Fibroblast of the conjunctiva (primary cell): ENCODE measurements at places on chromosomes 13 and 19.

DNA sequence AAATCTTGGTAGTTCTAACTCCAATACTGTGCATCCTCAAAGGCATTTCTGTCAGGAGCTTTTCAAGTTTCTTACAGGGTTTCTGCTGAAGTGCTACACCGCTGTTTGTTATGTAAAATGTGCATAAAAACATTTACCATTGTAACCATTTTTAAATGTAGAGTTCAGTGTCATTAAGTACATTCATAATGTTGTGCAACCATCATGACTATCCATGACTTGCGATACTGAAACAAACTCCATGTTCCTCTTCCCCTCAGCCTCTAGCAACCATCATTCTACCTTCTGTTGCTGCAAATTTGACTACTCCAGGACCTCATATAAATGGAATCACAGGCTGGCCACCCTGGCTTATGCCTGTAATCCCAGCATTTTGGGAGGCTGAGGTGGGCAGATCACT lies 14.4 kb upstream of the SLC25A42 start:
- no peak for DNase-seq

- peak; percentile 90 for DNase-seq
Observed at GRCh38 chr19:7919610-7920518, at the start of gene SNAPC2. Gene SNAPC2 (plus strand): TSS chr19:7920338. CDS start chr19:7920367, 29 bp downstream.

DNA sequence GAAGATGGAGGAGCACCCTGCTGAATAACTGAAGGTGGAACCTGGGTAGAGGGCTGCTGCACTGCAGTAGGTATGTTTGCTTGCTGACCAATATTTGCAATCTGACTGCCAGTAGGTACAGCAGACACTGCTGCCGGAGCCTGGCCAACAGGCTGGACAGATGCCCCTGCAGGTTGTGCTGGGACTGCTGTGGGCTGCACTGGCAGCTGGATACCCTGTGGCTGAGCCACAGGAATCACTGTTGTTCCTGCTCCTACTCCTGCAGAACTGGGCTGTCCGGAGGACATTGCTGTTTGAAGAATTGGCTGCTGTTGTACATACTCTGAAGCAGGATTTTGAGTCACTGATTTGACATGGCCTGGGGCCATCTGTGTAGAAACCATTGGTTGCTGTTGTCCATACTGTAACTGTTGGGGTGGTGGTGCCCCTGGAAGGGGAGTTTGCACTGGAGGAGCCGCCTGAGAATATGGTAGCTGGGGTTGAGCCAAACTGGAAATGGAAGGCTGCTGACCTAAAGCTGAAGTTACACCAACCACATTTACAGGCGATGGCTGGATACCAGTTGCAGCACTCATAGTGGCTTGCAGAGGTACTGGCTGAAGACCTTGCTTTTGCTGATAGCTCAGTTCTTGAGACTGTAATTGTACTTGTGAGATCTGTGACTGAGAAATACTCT lies 2.2 kb downstream of the TSC22D1 start:
- peak; percentile 52 for DNase-seq

DNA sequence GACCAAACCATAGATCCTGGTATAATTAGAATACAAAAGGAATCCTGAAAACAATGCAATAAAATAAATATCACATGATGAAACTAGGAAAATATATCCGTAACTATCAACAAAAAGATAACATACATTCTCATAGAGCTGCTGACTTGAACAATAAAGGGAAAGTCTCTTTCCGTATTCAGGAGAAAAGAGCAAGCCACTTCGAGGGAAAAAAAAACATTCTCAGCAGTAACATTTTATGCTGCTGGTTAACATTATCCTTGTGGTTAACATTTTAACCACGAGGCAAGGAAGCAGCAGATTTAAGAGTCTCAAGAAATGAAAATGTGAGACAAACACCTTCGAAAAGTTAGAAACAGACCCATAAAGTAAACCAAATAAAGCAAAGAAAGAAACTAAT lies 25.8 kb downstream of the NALCN start:
- DNase-seq, result no peak

DNA sequence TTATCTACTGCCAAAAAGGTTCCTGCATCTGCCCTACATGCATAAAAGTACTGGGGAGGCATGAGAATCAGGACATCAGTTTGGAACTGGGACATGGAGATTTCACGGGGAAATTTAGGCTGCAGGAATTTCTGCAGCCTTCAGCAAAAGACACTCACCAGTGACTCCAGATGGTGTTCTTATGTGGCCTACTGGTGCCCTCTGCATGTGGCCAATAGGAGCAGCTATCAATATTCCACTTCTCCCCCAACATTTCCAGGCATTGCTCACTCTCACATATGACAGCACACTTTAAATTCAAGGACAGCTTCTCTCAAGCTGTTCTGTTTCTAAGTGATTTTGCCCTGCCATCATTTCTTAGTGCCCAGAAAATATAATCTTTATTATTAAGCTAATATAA lies 570.5 kb upstream of the ARGLU1 start:
- DNase-seq, result no peak

DNA sequence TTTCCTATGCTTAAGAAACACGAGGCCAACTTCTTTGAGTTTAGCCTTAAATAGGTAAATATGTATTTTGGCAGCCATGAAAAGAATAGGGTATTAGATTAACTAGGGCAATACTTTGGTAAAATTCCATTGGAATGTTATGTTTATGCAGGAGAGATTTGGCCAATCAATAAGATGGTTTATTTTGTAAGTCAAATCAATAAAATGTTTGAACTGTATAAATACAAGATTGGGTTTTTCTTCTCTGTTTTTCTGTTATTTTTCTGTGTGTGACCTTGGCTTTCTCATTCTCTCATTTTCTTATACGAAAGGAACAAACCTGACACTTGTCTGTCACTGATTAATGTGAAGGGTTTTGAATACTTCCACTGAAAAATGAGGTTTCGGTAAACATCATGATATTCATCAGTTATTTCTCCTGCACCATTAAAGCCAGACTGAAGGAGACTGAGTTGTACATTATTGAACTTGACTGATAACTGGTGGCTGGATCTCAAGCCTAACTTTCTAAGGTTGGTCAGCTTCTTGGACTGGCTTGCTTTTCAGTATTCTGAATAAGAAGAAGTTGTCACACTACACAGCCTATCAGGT lies 8.6 kb downstream of the FRY start:
- DNase-seq, result no peak

DNA sequence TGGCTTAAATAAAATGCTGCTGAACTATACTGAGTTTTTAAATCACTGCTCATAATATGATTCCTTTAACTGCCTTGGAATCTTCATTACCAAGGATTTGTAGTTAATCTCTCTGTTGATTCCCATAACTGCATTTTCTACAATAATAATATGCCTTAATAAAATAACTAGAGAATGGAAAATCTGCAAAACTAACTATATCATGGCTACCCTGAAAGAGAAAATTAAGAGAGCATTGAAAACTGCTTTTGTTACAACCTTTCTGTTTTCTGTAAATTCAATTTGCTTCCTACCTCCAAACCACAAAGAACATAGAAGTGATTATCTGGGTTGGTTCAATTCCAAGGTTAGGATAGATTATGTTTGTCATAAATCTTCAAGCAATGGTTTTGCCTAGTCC lies 202.8 kb upstream of the ATXN8OS start:
- no peak for DNase-seq

- no peak for DNase-seq
Observed at GRCh38 chr19:47106821-47107201, 6.8 kb downstream of the ZC3H4 start.

DNA sequence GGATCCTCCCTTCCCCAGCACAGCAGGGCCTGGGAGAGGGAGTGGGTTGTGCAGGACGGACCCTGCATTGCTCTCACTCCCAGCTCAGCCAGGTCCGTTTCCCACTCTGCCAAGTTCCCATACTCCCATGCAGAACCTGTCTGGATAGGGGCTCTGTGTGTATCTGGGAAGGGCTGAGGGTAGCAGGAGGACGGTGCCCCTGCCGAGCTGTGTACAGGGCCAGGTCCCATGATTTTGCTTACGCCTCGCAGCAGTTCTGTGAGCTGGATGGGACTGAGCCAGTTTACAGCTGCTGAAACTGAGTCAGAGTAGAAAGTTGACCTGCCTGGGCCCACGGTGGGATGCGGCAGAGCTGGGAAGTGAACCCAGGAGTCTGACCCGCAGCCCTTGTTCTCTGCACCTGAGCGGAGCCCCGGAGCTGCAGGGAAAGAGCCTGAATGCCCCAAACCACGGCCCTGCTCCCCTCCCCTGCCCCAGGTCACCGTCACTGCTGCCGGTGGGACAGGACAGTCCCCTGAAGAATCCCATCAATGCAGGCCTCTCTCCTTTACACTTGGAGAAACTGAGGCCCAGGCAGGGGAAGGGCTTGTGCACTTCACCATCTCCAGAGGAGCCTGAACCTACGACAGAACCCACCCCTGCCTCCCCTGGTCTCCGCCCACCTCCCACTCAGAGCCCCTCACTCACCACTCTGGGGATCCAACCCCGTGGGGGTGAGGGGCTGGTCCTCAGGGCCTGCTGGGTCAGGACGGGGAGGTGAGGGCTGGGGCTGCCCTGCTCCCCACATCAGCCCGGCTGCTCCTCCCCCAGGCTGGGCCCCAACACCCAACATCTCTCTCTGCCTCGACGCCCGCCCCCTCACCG lies 3.5 kb downstream of the LILRB5 start:
- DNase-seq, result no peak

DNA sequence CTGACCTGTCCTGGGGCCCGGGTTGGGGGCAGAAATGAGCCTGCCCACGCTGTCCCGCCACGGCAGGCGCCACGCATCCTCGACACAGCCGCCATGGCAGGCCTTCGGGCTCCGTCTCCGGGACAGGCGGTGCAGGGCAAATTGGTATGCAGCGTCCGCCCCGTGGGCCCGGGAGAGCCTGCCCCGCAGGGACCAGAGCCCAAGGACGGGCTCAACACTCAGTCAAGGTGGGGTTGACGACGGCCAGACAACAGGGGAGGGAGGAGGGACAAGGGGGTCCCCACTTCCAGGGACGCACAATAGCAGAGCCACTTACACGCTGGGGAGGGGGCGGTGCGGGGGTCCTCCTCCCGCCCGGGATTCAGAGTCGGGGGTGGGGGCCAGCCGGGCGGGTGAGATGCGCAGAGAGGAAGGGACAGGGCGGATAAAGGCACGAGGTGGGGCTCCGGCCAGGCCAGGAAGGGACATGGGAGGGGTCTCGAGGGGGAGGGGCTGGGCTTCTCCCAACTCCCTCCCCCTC lies 1.2 kb downstream of the CTXN1 start:
- no peak for DNase-seq

DNA sequence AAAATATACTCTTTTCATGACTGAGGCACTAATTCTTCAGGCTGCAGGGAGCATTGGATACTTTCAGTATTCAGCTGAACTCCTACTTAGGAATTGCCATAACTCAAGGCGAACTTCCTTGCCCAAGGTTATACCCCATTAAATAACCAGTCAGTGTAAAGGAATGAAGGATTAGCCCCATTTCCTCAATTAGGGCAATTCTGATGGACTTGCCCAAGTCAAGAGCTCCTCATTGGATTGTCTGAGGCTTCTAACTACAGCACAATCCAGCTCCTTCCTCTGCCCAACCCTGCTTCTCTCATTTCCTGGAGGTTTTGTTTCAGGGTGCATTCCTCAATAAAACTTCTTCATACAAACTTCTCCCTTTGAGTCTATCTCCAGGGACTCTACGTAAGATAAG lies 329.2 kb downstream of the LIG4 start:
- DNase-seq, result no peak

DNA sequence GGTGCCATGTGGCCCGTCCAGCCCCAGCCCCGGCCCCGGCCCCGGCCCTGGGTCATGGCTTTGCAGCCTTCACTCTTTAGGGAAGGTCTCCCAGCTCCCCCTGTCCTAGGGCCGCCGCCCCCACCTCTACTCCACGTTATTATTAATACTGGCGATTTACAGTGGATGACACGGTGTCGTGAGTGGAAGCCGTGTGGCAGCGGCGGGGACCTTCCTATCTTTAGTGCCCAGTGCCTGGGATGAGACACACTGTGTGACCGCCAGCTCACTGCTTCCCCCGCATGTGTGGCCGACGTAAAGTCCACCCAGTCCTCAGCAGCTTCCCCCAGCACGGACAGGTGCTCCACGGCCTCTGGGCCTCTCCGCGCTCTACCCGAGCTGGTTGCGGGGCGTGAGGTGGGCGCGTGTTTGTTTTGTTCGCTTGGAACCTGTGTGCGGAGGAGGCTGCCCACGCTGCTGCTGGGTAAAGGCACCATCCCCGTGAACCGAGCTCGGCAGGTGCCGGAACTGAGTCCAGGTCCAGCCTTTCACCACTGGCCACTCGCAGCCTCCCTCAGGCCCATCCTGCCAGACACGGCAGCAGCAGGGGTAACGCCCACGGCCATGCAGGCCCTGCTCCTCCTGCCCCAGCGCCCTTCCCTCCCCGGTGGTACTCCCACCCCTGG lies 70.9 kb upstream of the MCF2L start:
- DNase-seq, result no peak

DNA sequence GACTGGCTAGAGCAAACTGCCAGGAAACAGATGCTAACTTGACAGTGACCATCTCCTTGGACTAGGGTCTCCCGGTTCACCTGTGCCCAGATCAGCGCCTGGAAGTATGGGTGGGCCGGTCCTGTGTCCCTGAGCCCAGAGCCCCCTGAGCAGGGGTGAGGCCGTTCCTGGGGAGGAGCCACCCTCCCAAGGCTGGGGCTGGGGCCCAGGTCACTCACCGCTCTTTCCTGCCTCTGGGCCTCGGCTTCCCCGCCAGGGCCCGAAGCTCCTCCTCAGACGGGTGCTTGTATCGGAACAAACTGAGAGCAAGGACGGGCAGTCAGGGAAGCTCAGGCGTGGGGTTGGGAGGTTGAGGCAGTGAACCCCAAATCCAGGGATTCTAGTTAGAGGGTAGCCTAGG lies 5.4 kb downstream of the TMEM161A start:
- no peak for DNase-seq

DNA sequence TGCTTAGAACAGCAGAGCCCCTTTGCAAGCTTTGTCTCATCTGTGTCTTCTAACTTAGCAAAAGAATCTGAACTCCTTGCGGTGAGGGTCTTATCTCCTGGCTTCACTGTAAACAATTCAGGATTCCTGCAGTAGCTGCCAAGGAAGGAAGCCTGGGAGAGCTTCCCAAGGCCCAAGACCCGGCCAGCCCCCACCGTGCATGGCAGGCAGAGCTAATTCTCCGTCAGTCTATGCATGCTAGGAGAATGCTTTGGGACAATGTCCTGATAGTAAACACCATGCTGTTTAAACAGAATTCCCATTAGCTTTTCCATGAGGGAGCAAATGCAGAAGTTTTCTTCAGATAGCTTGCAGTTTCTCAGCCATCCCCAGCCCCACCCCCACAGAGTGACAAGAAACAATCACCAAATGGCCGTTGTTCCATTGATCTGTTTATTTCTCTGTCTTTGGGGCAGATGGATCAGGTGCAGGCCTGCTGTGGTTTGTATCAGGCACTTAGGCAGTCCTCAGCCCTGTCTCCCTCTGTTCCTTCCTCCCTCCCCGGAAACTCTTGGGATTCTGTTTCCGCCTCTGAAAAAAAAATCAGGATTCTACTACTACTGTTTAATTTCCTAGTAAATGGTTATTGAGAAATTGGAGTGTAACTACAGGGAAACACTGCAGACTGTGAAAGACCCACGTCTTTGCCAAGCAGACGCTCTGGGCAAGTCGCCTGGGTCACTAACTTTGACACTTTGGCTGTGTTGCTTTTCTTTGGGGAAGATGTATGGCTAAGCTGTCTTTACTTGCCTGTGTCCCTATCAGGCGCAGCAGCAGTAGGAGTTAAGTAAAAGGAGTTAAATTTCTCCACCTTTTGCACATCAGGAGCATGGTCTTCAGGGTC lies 40.7 kb upstream of the SPATA13 start:
- no peak for DNase-seq
